ENCODE measurements at places on chromosomes 12 and 14.

DNA sequence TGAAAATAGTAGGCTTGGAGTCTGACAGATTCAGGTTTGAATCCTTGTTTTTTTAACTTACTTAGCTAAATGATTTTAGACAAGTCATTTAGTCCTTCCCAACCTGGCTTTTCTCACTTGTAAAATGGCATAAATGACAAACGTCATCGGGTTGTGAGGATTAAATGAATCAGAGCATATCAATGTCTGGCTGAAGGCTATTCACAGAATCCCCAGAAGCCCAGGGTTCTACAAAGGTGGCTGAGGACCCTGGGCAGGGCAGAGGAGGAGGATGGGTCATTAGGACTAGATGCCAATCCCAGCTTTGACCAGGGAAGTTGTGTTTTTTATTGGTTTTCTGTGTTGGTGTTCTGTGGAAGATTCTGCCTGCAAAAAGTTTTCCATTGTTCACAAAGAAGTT lies 7.6 kb upstream of the PTPRB start:
- no peak for DNase-seq

- DNase-seq, result no peak
These were observed 140.2 kb downstream of the STXBP6 start for GRCh38 chr14:24909523-24910302.

GRCh38 chr12:131867471-131867870 lies 27.0 kb upstream of the ULK1 start:
- no peak for DNase-seq

DNA sequence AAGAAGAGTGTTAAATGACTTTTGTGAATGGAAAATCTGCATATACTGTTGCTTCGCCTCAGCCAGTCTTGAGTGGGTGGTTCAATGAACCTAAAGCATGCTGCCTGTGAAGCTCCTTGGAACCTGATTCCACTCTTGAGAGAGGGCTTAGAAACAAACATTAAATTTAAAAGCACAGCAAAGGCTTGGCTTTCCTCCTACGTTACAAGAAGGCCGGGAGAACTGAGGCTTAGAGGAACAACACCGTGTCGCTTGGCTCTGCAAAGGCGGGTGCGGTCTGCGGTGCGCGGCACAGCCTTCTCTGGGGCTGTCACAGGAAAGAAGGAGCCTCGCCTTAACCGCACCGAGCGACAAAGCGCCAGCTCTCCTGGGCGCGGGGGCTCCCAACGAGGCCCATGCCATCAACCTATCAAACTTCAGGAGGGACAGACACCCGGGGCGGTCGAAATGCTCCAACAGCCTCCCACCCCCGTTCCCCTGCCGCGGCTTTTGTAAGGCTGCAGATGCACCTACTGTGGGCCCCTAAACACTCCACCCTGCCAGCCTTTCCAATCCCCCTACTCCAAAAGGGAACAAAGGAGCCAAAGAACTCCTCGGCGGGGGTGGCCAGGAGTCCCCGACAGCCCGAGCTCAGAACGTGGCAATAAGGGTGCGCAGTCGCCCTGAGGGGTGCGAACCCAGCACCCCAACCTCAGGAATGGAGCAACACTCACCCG lies 729 bp downstream of the OSBPL8 start:
- peak; percentile 41 for DNase-seq

- no peak for DNase-seq
These were observed 865 bp downstream of the RGS6 start for GRCh38 chr14:71933001-71933587.

- DNase-seq, result no peak
These were observed 10.6 kb downstream of the AHNAK2 start for GRCh38 chr14:104967386-104968152.

DNA sequence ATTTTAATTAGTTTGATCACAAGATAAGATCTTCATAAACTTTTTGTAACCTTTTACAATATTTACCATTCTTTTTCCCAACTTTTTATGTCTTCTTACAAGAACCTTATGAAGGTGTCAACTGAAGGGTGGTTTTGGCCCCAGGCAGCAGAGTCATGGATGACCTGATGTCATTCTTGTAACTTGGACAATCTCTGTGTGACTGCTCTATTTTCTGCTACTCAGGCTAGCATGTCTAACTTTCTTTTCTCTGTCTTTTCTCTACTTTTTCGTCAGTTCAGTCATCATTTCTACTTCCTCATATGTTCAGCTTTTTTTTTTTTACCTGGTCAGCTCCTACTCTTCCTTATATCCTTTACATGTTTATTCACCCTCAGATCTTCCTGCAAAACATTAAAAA lies 150.7 kb upstream of the PTPRQ start:
- no peak for DNase-seq

DNA sequence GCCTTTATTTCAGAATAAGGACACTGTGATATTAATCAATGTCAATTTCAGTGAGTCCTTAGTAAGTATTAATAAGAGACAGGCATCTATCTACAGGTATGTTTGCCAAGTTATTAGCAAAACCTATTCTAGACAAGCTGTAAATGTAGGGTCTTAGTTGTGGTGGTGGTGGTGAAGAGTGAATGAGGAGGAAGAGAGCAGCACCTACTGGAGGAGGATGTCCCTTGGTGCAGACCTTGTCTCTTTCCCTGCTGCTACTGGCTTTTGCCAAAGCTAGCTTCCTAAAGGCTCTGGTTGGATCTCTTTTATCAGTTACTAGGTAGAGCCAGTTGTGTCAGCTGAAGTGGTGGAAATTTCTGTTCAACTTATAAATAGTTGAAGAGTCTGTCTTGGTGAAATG lies 304.8 kb upstream of the ATP2B1 start:
- DNase-seq, result no peak

- no peak for DNase-seq
These were observed 122.2 kb upstream of the RTL1 start for GRCh38 chr14:101025696-101026095.

DNA sequence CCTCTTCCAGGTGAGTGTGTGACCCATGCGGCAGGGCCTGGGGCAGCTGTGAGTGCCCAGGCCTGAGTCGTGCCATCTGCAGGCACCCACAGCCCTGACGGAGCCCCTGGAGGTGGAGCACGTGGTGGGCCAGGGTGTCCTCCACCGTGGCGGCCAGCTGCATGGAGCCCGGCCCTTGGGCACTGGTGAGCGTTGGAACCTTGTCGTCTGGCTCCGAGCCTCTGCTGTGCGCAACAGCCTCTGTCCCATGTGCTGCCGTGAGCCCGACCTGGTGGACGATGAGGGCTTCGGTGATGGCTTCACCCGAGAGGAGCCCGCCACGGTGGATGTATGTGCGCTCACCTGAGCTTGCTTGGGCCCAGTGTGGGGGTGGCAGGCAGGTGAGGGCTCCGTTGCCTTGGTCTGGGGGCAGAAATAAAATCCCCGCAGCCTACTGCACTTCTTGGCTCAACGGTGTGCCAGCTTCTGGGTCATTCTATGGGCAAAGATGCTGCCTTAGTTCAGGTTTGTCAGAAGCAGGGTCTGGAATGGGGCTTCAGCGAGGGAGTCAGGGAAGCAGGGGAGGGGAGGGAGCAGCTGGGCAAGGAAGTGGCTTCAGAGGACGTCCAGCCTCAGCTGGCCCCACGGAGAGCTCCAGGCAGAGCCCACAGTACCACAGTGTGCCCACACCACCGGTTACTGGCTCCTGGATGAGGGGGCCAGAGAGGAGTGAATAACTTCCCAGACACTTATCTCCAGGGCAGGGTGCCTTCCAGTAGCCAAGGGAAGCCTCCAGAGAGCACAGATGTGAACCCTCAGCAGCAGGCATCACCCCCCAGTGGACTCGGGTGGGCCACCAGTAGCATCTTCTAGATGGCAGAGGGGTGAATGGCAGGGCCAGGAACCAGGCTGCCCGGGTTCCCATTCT lies 1.2 kb upstream of the ARL6IP4 start:
- DNase-seq, result no peak

DNA sequence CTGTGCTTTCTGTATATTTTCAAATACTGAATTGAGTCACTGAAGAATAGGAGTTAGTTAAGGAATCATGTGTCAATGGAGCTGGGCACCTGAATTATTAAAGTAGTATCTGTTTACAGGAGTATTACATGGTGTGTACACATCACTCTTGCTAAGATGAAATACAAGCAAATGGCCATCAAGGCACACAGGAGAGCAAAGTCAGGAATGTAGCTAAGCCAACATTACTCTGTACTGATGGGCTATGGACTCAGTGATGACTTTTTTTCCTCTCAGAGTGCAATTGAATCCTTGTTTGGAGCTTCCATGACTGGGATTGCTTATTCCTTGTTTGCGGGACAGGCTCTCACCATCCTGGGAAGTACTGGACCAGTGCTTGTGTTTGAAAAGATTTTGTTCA lies 45.5 kb downstream of the SLC4A8 start:
- DNase-seq, result no peak

GRCh38 chr12:96294831-96295230 lies 100.7 kb downstream of the ELK3 start:
- DNase-seq, result no peak

- DNase-seq, result no peak
These were observed 27.4 kb upstream of the GUCY2C start for GRCh38 chr12:14723763-14724162.

- no peak for DNase-seq
These were observed 9.0 kb upstream of the YLPM1 start for GRCh38 chr14:74754157-74754556.

- peak; percentile 14 for DNase-seq
These were observed 1.5 kb downstream of the MTERF2 start for GRCh38 chr12:106985479-106985878.

GRCh38 chr12:131471946-131472732 lies 238.8 kb upstream of the SFSWAP start:
- DNase-seq, result no peak

DNA sequence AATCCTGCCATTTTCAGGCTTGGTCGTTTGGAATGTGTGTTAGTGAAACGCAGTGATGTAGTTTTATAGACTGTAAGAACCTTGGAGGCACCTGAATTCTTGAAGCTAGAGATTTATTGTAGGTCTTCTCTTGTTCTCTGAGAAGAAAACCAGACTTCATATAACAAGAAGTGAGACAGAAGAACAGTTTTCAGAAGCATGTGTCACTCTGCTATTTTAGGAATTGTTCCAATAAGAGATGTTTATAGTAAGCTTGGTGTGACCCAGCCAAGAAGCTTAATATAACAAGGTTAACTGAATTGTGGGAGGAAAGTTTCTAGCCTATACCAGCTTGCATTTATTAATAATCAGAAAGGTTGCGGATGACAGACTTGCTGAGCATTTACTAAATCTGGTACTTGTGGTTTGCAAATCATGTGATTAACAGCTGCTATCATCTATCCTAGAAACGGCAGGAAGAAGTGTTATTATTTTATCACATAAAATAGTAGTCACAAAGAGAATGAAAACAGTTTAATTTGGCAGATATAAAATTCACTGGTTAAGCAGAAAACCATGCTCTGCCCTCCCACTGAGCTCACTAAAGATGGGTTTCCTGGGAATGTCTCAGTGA lies 49.2 kb upstream of the BCAT1 start:
- DNase-seq, result no peak

DNA sequence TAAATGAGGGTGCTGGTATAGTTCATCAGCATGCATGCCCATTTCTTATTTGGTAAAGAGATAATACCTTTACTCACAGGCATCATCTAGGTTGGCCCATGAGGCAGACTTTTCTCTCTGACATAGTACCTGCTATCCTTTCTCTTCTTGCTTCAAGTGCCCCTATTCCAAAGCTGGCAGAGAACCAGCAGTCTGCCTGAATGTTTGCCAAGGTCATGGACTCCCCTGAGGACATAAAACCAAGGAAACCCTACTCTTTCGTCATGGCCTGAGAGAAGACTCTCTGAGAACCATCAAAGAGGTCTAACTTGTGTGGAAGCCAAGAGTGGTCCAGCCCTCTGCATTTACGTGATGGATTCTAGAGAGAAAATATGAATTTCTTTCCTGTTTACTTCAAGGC lies 11.9 kb downstream of the PPP1R36 start:
- no peak for DNase-seq

DNA sequence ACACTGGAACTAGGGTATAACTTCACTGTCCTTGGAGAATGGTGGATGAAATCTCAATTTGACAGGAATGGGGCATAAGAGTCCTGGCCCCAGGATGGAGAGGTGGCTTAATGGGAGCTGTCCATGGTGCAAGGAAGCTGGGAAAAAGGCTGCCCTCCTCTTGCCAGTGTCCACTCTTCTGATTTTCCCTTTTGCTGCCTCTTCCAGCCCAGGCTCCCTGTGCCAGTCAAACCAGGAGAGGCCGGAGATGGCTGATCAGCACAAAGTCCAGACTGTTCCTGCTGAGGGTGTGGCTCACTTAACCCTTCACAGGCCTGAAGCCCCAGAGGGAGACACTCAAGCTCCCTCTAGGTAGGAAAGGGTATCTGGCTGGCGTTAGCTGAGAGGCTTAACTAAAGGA lies at the start of gene MYO1A:
TSS of gene MYO1A (minus strand) at position 240 of the 400 bp plus-strand sequence. CDS start 1,806 bp downstream, outside the sequence.
- DNase-seq, result no peak

- no peak for DNase-seq
These were observed 36.0 kb downstream of the SCARB1 start for GRCh38 chr12:124827588-124828184.

DNA sequence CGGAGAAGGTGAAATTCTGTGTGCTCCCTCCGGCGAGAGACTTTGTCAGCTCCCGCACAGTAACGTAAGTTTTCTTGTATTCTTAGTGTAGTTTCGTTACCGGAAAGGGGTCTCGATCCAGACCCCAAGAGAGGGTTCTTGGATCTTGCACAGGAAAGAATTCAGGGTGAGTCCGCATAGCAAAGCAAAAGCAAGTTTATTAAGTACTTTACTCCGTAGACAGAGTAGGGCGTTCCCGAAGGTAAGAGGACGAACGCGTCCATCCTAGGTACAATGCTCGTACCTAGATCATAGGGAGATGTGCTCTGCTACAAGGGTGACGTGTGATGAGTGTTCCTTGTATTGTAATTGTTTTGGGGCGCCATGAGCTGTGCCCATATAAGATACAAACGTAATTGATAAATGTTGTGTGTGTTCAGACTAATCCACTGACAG lies 293 bp downstream of the IFI27L1 start:
- DNase-seq, result no peak

- no peak for DNase-seq
These were observed 5.6 kb downstream of the KRR1 start for GRCh38 chr12:75505706-75506312.

GRCh38 chr14:64109819-64110554 lies 184.2 kb downstream of the ESR2 start:
- DNase-seq, result no peak

DNA sequence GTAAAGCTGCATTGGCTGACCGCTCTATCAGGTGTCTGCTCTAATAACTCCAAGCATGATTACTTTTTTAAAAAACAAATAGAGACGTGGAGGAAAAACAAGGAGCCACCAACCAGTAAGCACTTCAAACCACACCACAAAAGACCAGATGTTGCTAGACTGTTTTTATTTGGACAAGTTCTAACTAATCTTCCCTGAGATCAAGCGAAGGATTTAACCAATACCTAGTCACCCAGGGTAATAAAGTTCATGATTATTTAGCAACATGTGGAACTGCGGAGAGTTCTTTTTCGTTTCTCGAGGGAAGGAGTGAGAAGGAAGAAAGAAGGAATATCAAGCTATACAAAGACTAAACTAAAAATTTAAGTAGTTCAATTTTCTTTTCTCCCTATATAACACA lies 288.1 kb downstream of the DUSP6 start:
- no peak for DNase-seq

DNA sequence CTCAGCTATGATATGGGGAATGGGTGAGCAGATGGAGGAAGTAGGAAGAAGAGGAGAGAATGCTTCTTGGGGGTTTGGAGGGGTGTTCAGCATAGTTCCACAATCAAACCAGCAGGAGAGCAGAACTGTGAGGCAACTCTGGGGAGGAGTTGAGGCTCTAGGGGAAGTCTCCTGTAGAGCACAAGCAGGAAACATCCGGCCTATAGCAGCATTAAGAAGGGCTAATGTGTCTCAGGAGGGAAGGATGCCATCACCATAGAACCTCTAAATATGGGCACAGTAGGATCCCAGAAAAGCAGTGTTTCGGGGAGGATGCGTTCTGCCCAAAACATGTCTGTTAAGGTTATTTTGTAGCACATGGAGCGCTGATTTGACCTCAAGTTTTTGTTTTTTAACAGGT lies 8.4 kb upstream of the SALL2 start:
- DNase-seq, result no peak

Measured in cerebellum (tissue), 4 donors.